Fibroblast of skin of abdomen (primary cell): ENCODE measurements at places on chromosomes 7 and 10.

- no peak for DNase-seq
These were observed 213.6 kb downstream of the FAM107B start for GRCh38 chr10:14560791-14561765.

DNA sequence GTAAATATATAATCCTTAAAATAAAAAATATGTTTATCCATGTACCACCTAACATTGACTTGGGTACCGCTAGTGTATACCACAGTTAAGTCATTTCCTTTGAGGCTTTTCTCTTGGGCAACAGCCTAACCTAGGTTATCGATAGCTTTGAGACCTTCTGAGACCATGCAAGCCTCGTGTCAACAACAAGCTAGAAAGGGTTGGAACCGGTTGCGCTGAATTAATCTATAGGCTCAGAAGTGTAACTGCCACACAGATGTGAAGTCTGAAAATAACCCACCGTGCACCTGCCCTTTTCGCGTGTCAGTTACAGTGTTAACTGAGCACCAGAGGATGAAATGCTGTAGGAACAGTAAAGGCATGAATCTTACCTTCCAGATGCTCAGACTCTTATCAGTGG lies 59.8 kb downstream of the ARID5B start:
- no peak for DNase-seq

DNA sequence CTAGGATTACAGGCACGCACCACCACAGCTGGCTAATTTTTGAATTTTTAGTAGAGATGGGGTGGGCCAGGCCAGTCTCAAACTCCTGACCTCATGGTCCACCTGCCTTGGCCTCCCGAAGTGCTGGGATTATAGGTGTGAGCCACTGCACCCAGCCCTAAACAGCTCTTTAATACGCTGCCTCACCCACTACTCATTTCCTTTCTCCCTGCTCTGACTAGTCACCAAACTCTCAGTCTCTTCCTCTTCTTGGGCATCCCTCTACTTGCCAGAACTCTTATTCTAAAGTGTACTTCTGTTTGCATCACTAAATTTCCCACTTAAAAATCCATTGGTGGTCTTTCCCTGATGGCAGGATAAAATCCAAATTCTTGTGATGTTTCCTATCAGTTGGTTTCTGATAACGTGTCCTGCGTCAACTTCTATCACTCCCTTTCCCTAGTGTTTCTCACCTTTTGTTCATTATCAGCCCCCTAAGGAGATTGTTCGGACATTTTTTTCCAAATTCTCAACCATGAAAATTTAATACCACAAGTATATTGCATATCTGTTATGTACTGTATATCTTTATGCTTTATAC lies 124.7 kb downstream of the CUBN start:
- no peak for DNase-seq

- no peak for DNase-seq
These were observed 380.5 kb downstream of the SFMBT2 start for GRCh38 chr10:7030134-7030855.

GRCh38 chr10:44818041-44818649 lies 93.0 kb upstream of the TMEM72 start:
- DNase-seq, result no peak

- DNase-seq, result no peak
These were observed 549 bp upstream of the DDX50 start for GRCh38 chr10:68900427-68901104.

- peak; percentile 31 for DNase-seq
These were observed 14.5 kb downstream of the KLF14 start for GRCh38 chr7:130719541-130719940.
